ENCODE measurements at places on chromosomes 1 and 21. TPM values are rescaled to one million over a fixed set of nuclear protein-coding genes. Genes with fewer than 3 reads are reported as not detected.

- H3K36me3 ChIP-seq = peaks cover 47% of the 10 kb centered on the region
- DNase-seq = no peak
- no peaks in the 10 kb centered on the region for H3K27me3 ChIP-seq
- H3K4me3 ChIP-seq = no peak overlapping the region
- no peak overlapping the region for H3K27ac ChIP-seq
- H3K4me1 ChIP-seq = peaks cover 11% of the 10 kb centered on the region
Observed at GRCh38 chr1:27333717-27334279, 8.0 kb upstream of the SYTL1 start.

DNA sequence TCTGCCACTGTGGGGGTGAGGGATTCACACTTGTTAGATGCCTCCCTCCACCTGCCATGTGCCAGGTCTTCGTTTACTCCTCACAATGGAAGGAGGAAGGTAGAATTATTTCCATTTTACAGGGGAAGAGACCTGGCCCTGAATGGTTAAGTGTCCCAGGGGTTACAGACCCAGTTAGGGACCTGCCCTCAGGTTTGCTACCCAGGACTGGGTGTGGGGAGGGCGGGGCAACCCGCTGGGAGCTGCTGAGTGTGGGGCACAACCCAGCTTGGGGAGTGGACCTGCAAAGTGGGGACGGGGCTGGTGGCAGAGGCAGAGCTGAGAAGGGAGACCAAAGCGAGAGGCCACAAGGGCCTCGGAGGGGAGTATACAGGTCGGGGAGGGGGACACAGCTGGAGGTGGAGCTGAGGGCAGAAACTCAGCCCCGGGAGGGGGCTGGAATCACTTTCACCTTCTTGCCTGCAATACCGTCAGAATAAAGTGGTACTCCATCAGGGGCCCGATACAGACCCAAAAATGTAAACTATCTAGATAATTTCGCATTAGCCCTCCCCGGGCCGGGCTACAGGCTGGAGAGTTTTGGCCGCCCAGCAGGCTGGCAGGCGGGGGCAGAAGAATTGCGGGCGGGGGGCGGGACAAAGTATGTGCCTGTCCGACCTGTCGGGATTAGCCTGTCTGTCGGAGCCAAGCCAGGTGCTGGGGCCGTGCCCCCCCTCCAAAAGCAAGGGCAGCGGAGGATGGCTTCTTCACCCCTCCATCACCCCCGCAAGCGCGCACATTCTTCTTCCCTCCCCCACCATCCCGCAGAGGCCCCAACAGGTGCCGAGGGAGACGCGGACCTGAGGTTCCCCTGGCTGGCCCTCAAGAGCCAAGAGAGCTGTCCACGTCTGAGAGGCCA, 1.4 kb downstream of the RSPO1 start:
- H3K27me3 ChIP-seq = peaks cover 15% of the 10 kb centered on the region
- no peaks in the 10 kb centered on the region for H3K36me3 ChIP-seq
- H3K4me1 ChIP-seq = peaks cover 10% of the 10 kb centered on the region
- no peak overlapping the region for H3K27ac ChIP-seq
- H3K4me3 ChIP-seq = no peak overlapping the region

- DNase-seq = peak; percentile 9
- H3K4me1 ChIP-seq = peaks cover 6% of the 10 kb centered on the region
- H3K27ac ChIP-seq = peak within 1 kb of the TSS; percentile 98
- H3K4me3 ChIP-seq = peak within 1 kb of the TSS; percentile 92
- H3K36me3 ChIP-seq = no peaks in the 10 kb centered on the region
Observed at GRCh38 chr1:112618721-112619517, at the start of gene ST7L. Gene ST7L (minus strand): TSS chr1:112619141. CDS start chr1:112619113, 28 bp downstream.

- no peak for DNase-seq
- H3K36me3 ChIP-seq = no peaks in the 10 kb centered on the region
- H3K27ac ChIP-seq = no peak overlapping the region
- H3K4me3 ChIP-seq = no peak overlapping the region
- H3K27me3 ChIP-seq = peaks cover 5% of the 10 kb centered on the region
Observed at GRCh38 chr1:208724079-208724478, 479.9 kb upstream of the PLXNA2 start.

DNA sequence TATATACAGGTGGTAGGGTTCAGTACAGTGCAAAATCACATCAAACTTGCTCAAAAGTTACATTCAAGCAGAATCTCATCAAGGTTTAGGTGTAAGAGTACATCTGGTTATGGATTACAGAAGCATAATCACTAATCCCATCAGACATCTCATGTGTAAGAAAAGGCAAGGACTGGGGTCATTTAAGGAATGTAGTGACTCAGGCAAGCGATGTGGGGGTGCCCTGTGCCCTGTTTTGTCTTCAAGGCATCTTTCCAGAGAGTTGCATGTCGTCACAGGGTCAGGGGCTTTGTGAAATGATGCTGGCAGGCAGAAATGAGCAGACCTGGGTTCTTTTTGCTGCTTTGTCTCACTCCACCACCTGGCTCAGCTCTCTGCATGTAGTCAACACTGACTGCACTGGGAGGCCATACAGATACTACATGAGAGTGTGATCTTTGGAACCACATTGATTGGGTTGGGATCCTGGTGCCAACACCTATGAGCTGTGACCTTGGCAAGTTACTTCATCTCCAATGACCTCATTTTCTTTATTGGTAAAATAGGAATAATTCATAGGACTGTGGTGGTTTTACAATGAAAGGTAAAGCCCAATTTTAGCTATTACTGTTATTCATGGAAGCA, 8.2 kb upstream of the HHIPL2 start:
- no peaks in the 10 kb centered on the region for H3K27me3 ChIP-seq
- H3K4me1 ChIP-seq = no peaks in the 10 kb centered on the region
- no peak overlapping the region for H3K27ac ChIP-seq
- no peaks in the 10 kb centered on the region for H3K36me3 ChIP-seq

DNA sequence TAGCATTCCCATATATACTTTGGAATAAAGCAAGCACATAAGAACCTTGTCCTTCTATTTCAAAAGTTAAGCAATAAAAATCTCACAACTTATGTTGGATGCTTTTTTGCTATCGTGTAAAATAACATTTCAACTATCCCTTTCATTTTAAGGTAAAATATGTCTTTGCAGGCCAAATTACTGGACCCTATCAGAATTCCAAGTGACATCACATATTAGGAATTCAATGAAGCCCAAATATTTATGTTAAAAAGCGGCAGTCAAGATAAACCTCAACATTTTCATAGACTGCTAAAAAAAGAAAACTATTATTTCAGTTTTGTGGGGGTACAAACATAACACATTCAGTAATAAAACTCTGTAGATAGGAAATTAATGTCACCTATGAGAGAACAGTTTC, 252.0 kb downstream of the KCTD3 start:
- H3K4me1 ChIP-seq = no peaks in the 10 kb centered on the region
- H3K27me3 ChIP-seq = no peaks in the 10 kb centered on the region

- no peak overlapping the region for H3K4me3 ChIP-seq
- no peaks in the 10 kb centered on the region for H3K36me3 ChIP-seq
- no peaks in the 10 kb centered on the region for H3K4me1 ChIP-seq
- no peak overlapping the region for H3K27ac ChIP-seq
- DNase-seq = no peak
Observed at GRCh38 chr1:53471000-53471399, 11.8 kb downstream of the DMRTB1 start.

DNA sequence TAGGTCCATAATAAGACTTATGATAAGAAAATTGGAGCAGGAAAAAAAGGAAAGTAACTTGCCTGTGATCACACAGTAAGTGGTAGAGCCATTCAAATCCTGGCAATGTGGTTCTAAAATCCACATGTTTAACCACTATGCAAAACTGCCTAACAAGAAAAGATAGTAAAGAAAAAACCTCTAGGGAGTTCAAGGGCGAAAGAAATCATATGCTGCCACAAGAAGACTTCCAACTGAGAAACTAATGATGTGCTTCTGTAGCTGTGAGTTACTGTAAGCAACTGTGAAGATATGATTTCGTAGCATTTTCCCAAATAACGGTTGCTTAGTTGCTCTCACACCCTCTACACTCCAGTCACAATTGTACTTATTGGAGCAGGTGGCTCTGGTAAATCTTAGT, 20.9 kb upstream of the LYPLAL1 start:
- H3K4me1 ChIP-seq = no peaks in the 10 kb centered on the region
- no peaks in the 10 kb centered on the region for H3K36me3 ChIP-seq
- no peak overlapping the region for H3K27ac ChIP-seq
- H3K27me3 ChIP-seq = no peaks in the 10 kb centered on the region

DNA sequence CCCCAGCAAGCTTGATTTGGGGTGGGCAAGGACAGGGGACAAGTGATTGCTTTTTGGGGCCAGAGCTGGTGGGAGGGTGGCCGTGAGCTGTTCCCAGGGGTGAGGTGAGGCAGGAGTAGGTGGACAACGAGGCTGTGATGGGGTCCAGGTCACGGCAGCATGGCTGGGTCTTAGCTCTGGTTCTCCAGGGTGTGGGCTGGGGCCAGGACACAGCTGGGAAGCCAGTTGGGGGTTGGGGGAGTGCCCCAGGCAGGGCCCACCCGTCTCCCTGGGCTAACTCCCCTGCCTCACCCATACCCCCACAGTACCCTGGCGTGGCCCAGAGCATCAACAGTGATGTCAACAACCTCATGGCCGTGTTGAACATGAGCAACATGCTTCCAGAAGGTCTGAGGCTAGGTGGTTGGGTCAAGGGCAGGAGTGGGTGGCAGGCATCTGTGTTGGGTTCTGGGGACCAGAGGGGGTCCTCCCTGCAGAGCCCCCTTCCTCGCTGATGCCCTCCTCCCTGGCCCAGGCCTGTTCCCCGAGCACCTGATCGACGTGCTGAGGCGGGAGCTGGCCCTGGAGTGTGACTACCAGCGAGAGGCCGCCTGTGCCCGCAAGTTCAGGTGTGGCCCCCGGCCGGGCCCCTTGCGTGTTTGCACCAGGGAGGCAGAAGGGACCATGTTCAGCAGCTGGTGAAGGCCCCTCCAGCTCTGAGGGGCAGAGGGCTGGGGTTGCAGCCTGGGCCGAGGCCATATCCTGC, 43.3 kb downstream of the COQ8A start:
- H3K4me3 ChIP-seq = no peak overlapping the region
- H3K27ac ChIP-seq = no peak overlapping the region
- H3K27me3 ChIP-seq = no peaks in the 10 kb centered on the region
- no peak for DNase-seq
- peaks cover 41% of the 10 kb centered on the region for H3K4me1 ChIP-seq

GRCh38 chr21:28357743-28358142, 634.9 kb downstream of the LTN1 start:
- H3K27me3 ChIP-seq = no peaks in the 10 kb centered on the region
- no peaks in the 10 kb centered on the region for H3K4me1 ChIP-seq
- H3K27ac ChIP-seq = no peak overlapping the region
- no peaks in the 10 kb centered on the region for H3K36me3 ChIP-seq

CASP9 gene
- 8.8 TPM for total RNA-seq

OSCP1 gene
- 4.3 TPM for total RNA-seq

OR2G6 gene
- not detected for total RNA-seq

TENT5C gene
- 0.35 TPM for total RNA-seq
